ENCODE measurements at places on chromosomes 3 and 15.

DNA sequence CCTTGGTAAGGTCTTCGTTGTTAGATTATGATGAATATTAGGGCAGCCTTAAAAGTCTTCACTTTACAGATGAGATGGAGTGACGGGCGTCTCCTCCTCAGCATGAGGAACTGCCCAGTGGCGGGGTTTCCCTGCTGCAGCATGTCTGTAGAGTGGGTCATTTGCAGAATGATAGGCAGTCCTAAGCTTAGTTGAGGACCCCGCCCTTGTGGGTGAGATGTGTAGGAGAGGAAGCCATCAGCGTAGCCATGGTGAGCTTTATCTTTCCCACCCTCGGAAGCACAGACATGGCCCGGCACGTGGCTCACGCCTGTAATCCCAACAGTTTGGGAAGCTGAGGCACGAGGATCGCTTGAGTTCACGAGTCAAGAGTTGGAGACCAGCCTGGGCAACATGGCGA, 877 bp downstream of the NIT2 start:
- DNase-seq = no peak

- no peak for DNase-seq
These were observed 141.7 kb downstream of the ITPR1 start for GRCh38 chr3:4634894-4635293.

GRCh38 chr3:59688636-59689035, 638.8 kb upstream of the CFAP20DC start:
- no peak for DNase-seq

GRCh38 chr3:123778991-123779622, 105.0 kb downstream of the MYLK start:
- no peak for DNase-seq

DNA sequence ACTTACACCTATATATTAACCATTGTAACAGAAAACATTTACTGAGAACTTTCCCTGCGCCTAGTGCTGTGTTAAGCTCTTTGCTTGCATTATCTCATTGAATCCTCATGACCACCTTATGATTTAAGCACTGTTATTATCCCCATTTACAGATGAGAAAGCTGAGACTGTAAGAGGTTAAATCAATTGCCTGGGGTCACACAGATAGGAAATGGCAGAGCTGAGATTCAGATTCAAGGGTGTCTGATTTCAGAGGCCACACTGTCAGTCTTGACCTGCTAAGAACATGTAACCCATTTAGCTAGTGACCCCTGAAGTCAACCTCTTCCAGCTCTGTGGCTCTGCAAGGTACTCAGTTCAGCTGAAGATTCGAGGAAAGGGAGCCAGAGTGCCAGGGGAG, 143.9 kb downstream of the TLE3 start:
- DNase-seq = no peak

DNA sequence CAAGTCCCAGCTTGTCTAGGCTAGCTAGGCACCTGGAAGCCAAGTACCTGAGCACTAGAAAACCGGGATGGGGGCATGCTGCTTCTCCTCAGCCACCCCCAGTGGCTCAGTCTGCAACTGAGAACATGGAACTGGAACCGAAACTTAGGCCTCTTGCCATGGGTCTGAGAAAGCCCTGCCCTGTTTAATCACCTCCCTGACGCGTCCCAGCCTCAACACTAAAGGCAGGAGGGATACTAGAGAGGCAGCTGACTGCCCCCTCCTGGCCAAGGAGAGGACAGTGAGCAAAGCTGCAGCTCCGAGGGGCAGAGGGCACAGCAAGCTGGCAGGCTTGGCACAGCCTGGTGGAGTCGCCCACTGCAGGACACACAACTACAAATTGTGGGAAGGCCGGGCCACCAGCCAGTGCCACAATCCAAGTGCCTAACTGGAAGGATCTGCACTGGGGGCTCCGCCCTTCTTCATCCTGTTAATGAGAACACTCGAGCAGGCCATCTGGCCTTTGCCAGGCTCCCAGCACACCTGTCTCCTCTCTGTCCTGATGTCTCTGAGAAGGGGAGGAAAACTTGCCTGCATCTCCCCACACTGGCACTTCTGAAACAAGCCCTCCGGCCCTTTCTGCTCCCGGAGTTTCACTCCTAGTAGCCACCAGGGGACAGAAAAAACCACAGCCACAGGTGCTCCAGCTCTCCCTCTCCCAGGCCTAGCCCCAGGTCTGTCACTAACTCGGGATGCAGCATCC, 53.7 kb downstream of the BDH1 start:
- DNase-seq = no peak

- no peak for DNase-seq
These were observed 22.6 kb downstream of the MKRN2 start for GRCh38 chr3:12579456-12579855.

DNA sequence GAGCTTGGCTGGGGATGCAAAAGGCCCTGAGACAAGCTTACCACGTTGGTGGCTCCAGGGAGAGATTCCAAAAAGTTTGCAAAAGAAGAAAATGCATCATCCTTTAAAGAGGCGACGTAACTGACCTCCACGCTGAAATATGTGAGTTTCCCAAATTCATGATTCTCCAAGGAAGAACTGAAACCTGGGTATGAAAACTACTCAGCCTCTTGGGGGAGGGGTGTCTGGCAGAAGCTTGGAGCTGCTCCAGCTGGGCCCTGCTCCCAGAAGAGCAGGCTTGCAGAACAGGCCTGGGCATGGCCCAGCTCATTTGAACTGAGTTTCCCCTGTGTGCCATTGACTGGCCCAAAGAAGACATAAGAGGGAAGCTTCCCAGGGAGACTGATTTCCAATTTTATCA, 20.5 kb downstream of the CPN2 start:
- no peak for DNase-seq

DNA sequence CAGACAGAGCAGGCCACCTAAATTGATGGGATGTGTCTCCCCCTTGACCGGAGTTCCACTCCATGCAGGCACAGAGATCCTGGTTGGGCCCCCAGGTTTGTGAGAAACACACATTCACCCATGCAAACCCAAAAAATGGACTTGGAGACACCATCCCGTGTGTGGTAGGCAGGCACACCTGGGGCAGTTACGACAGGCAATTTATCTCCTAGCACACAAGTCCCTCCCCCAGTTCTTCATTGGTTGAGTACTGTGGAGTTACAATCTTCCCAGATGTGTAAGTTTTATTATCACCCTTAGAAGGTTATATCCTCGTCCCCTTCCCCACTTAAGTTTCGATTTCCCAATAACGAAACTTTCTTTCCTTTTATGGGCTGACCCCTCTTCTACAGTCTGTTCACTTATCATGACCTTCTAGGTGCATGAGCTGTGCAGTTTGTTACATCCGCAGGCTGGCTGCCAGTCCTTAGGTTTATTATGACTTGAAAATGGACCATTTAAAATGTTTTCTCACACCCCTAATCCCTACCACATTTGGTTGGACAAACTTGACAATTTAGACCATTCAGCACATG, 27.3 kb downstream of the ARL8B start:
- no peak for DNase-seq

GRCh38 chr3:11651900-11652299, 8.2 kb upstream of the VGLL4 start:
- DNase-seq = no peak

DNA sequence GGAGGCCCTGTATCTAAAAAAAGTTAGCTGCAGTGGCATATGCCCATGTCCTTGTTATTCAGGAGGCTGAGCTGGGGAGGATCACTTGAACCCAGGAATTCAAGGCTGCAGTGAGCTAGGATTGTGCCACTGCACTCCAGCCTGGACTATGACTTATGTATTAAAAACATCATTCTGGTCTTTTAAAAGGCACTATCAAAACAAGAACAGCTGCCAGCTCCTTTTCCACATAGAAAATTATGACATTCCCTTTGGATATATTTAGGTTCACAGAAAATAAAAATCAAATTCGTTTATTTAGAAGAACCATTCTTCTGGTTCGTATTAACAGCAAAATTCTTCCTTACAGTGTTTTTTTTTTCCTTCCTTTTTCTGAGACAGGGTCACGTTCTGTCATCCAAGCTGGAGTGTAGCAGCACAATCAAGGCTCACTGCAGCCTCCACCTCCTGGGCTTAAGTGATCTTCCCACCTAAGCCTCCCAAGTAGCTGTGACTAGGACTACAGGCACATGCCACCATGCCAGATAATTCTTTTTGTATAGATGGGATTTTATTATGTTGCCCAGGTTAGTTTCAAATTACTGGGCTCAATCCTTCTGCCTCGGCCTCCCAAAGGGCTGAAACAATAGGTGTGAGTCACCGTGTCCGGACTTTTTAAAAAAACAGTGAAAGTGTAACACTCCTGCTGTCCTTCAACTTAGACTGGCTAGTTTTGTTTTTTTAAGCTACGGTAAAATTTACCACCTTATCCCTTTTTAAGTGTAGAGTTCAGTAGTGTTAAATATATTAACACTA, 13.9 kb downstream of the ICE2 start:
- DNase-seq = no peak

DNA sequence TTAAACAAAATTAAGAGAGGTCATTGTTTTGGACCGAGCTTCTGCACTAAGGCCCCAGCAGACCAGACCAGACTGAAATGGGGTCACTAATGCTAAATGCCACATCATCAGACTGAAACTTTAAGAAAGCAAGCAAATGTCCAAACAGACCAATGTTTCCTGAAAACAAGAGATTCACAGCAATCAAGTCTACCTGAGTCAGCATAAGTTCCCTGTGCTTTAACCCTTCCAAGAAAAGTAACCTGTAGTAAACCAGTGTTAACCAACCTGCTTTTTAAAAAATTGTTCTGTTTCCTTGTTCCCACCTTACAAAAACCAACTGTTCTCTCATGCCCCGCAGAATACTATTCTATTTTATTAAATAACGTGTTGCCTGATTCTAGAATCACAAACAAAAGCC, 241.1 kb upstream of the GADL1 start:
- DNase-seq = no peak

DNA sequence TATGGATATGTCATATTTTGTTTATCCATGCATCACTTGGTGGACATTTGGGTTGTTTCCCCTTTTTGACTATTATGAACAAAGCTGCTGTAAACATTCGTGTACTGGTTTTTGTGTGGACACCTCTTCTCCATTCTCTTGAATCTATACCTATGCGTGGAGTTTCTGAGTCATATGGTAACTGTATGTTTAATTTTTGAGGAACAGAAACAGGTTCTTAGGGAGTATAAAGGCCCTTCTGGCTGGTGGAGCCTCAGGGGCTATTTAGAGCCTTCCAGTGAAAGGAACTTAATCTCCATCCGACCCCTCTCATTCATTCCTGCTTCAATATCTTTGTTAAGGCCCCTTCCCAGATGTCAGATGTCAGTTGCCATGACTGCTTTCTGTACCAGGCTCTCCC, 14.1 kb upstream of the CTXND1 start:
- no peak for DNase-seq

DNA sequence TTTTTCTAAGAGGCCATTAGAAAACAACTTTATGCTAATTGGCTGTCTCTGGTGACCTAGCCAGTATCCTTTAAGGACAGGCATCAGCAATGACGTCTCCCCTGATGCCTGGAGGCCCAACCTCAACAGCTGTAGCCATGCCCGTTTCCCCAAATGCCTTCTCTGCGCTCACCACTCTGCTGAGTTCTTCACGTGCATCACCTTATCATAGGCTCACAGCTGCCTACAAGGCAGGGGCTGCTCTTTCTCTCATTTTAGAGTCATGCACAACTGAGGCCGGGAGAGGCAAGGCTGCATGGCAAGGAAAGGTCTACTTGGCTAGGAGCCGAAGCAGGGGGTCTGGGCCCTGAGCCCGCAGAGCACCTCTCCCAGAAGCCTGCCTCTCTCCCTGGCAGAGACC, 43.9 kb upstream of the SEC13 start:
- no peak for DNase-seq

- no peak for DNase-seq
These were observed 25.7 kb upstream of the ROBO2 start for GRCh38 chr3:77014226-77014625.

DNA sequence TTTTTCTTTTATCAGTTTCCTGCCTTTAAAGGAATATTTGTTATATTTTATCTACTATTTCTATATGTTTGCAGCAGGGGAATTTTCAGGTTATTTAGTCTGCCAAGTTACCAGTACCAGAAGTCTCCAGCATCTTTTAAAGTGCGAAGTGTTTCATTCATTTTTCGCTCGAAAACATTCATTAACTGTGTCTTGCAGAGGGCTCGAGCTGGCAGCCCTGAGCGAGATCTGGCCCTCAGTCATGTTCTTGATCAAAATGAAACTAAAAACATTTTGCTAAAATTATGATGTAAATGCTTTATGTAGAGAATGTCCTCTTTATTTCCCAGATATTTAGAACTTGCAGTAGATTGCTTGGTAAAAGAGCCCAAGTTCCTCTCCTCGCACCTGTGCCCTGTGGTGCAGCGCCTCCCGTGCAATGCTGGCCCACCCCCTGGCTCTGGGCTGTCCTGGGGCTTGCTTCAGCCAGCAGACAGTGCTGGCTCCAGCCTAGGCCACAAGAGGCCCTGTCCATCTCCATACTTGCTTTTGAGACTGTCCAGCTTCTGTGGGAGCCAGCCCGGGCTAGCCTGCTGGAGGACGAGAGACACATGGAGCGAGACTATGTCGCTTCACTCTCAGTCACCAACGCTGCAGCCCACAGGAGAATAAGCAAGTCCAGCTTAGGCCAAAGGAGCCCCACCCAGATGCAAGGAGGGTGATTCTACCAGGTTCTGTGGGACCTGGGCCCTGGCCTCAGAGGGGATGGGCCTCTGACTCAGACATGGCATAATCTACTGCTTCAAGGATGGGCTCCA, 71.9 kb upstream of the PRR23E start:
- DNase-seq = no peak

- no peak for DNase-seq
These were observed 3.0 kb downstream of the POMGNT2 start for GRCh38 chr3:43102773-43103480.
